Left renal cortex interstitium (tissue), 4 donors: ENCODE measurements at places on chromosomes 5 and 9.
A peak's percentile ranks its signal among the peaks of the same experiment; 100 is the strongest.

DNA sequence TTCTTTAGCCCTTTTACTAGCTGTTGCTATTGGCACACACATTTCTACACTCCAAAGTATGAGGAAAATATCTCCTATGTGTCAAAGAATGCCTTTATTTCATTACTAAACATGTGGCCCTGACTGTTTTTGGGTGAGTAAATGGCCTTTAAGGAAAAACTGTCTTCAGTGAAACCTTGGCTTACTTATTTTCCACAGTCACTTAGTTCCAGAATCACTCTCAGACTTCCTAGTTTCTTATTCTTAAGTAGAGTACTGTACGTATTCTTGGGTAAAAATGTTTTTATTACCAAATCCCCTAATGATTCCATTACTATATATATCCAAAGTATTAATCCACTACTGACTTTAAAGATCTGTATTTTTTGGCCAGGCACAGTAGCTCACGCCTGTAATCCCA, 27.5 kb downstream of the ERP44 start:
- no peak for DNase-seq

DNA sequence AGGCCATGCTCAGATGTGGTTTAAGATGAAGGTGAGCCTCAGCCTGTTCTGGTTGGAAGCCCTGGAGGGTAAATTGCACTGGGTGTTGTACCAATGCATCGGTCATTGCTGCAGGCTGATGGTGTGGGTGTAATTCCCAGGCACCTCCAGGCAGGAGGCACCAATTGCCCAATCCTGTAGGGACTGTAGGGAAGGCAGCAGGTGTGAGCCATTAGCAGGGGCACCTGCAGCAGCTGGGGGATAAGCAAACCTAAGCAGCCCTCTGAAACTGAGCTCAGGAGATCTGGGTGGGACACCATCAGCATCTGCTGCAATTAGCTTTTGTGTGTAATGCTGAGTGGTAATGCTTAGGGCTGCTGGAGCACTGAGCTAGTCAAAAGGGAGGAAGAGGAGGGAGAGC, 190.1 kb upstream of the TBC1D2 start:
- no peak for DNase-seq

GRCh38 chr5:91315701-91316100, 67.4 kb downstream of the ARRDC3 start:
- no peak for DNase-seq

- DNase-seq: no peak
These were observed 44.1 kb upstream of the STXBP1 start for GRCh38 chr9:127567730-127568617.

DNA sequence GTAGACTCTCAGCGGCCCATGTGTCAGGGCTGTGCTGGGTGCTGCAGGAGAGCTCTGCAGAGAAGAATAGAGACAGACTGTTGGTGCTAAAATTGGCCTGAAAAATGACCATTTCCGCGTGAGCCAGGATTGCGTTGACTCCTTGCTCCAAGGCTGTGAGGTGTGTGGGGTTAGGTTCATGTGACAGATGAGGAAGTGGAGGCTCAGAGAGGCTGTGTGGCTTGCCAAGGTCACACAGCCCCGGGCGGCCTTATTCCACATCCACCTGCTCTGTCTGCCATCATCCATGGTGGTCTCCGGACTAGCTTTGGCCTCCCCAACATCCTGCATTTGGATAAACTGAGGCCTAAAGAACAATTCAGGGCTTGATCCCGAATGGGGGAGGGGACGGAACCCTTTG, 15.2 kb downstream of the NEK6 start:
- no peak for DNase-seq

DNA sequence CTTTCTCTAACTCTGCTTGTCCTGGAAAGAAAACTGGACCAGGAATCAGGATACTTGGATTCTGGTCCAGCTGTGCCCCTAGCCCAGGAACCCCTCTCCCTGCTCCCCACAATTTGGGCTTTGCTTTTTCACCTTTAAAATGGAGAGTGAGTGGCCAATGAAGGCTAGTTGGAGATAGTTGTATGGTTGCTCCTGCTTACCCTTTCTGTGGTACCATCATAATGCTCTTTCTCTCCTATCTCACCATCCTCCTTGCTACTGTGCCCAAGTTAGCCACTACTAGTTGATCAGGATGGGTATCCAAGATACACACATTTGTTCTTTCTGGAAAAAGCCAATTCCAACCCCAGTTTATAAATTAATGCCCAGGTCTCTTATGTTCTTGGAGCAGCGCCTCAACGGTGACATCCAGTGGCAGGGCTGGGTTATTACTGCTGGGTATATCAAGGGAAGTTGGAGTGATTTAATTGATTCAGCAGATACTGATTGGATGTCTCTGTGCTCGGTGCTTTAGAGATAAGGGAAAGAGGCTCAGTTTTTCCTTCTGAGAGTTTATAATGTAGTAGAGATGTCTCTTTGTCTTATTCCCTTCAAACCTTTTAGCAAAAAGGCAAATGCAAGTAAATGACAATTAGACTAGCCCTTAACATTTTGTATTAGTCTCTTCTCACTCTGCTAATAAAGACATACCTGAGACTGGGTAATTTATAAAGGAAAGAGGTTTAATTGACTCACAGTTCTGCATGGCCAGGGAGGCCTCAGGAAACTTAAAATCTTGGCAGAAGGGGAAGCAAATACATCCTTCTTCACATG, 38.5 kb downstream of the FAXDC2 start:
- DNase-seq: peak; percentile 9

GRCh38 chr5:150159741-150160179, 4.1 kb upstream of the PDGFRB start:
- no peak for DNase-seq

DNA sequence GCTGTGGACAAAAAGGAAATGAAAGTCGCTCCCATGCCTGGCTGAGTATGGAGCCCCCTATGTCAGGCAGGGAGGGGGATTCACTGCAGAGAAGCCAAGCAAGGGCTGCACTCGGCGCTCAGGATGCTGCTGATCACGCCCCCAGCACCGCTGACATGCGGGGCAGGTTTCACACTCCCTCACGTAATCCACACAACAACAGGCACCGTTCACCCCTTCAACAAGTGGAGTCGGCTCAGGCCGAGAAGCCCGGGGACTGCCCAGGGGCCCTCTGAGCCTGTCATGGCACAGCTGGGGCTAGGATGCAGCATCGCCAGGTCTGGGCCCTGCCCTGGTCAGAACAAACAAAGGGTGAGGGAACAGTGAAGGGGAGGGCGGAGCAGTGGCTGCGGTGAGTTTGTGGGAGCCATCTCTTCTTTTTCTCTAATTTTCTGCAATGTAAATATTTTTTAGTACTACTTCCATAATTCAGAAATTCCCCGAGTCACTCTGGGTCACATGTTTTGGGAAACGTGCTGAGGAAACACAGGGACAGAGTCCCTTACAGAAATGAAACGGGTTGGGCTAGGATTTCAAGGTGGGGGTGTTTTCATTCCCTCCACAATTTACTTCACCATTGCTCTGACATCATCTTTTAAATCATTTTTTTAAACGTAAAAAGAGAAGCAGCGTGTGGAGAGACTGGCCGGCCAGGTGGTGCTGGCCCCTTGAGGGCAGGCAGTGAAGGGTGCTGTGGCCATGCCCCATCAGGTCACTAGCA, 49.8 kb downstream of the PRRT1B start:
- DNase-seq: no peak

GRCh38 chr9:110828264-110828663, 159.7 kb downstream of the MUSK start:
- no peak for DNase-seq

GRCh38 chr5:59786334-59786805, 107.2 kb downstream of the PDE4D start:
- DNase-seq: no peak

- DNase-seq: no peak
These were observed 1.9 kb upstream of the ARSI start for GRCh38 chr5:150304481-150305081.

GRCh38 chr9:20200991-20201431, 412.2 kb upstream of the SLC24A2 start:
- no peak for DNase-seq

DNA sequence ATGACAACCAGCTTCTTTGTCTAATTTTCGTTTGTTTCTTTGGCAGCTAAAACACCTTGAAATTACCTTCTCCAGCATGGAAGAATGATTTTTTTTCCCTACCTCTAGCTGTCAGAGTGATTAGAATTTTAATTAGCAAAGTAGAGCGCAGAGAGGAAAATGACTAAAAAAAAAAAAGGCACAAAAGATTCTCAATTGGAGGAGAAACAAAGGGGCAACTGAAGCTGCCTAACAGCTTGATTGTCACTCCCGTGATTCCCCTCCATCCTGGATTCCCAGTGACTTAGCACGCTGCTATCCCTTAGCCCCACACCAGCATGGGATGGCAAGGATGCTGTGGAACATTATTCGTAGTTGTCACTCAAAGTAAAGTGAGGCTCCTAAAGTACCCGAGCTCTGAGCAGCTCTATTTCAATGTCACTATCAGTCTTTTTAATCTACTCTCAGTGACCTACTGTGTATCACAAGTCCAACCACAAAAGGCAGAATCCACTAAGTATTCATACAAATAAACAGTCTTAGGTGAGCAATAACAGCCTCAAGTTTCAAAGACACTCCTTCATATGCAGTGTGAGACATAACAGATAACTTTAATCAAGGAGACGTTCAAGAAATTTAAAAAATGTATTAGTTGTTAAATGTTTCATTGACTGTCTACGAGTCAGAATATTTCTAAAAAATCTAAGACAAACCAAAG, 710.0 kb upstream of the GRAMD2B start:
- no peak for DNase-seq

DNA sequence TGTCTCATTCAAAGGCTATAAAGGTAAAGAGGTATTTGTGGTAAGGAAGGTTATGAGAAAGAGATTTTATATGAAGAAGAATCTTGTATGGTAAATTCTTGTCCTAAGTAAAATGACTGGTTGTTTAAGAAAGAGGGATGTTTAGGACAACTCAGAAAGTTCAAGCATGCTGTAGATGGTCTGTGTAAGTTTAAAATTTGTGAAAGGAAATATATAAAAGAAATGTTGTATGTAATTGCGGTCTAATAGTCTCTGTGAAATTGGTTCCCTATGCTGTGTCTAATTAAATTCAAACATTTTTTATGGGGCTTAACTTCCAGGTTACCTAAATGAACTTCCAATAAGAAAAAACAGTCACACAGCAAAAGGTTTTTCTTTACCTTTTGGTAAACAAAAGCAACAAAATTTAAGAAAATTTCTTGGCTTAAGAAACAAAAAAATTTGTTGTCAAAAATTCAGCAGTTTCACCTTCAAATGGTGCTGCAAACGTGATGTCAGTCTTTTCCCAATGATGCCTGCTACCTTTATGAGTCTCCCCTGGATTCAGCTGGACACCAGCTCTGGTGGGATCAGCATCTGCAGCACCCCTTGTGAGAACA, 83.0 kb upstream of the FCN1 start:
- no peak for DNase-seq

DNA sequence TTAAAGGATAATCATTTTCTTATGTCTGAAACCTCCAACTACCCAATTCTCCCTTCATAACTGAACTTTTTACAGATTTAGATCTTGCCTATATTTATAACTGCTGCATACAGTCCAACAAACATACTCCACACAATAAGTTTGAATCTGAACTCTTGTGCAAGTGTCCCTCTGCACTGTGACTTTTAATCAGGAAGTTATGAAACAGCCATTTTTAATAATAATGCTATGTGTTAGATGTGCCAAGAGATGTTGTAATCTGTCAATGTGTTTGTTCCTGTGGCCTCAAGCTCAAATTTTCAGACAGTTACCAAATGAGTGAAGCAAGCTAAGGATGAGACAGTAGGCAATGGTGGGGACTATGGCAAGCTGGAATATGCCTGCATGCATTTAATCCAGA, 57.6 kb upstream of the MTAP start:
- no peak for DNase-seq

- DNase-seq: no peak
These were observed 124.4 kb downstream of the RFX3 start for GRCh38 chr9:3401221-3401954.

GRCh38 chr5:115507681-115508080, 36.9 kb downstream of the FEM1C start:
- peak; percentile 31 for DNase-seq

DNA sequence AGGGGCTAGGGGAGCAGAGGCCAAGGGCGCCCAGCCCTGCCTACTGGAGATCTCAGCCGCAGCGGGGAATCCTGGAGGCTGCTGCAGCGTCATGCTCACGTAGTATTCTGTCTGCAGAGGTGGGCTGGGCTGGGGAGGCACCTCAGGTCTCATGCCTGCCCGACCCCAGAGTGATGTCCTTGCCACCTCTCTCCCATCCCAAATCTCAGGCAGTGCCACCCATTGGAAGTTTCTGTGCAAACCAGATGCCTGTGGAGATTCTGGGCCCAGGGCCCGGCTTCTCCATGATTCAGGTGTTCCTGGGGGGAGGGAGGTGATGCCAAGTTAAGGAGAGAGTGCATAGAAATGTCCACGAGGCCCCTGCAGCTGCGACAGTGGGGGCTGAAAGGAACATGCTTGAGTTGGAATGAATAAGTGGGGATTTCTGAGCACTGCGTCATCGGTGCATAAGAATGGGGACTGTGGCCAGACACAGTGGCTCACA, 72.0 kb downstream of the ANKRD33B start:
- no peak for DNase-seq

DNA sequence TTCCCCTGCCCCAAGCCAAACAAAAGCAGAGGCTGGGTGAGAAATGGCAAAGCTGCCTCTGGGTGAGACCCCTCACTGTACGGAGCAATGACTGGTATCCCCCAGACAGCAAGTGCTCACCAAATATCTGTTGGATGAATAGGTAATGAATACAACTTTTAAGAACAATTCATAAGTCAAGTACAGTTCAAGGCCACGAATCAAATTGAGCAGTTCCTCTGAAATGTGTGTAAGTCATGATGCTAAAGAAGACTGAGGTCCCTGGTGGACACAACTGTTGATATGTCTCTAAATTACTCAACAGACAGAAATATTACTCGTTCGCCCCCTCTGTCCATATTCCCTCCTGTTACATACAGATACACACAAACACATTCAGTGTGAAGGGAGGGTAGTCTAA, 160.7 kb downstream of the GLIS3 start:
- no peak for DNase-seq

GRCh38 chr5:107558823-107559375, 111.8 kb downstream of the EFNA5 start:
- DNase-seq: no peak

GRCh38 chr9:130265431-130266235, at the start of gene HMCN2:
TSS of gene HMCN2 (plus strand) at chr9:130265760. CDS start at chr9:130265879, 119 bp downstream.
- DNase-seq: no peak

GRCh38 chr5:3430691-3431090, 164.9 kb upstream of the IRX1 start:
- DNase-seq: no peak

- DNase-seq: peak; percentile 68
These were observed 353.6 kb downstream of the SLIT3 start for GRCh38 chr5:168947212-168947868.

DNA sequence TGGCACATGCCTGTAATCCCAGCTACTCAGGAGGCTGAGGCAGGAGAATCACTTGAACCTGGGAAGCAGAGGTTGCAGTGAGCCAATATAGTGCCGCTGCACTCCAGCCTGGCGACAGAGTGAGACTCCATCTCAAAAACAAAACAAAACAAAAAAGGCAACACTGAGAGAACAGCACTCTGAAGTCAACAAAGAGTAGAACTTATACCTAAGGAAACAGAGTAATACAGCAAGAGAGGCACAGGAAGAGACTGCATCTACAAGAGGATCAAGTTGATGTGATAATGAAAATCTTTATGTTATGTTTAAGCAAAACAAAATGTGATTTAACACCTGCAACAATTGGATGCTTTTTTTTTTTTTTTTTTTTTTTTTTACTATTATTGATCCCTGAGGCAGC, 33.1 kb downstream of the FYB1 start:
- no peak for DNase-seq
